ENCODE measurements at places on chromosomes 5 and 9. TPM values are rescaled to one million over a fixed set of nuclear protein-coding genes. Genes with fewer than 3 reads are reported as not detected.

DNA sequence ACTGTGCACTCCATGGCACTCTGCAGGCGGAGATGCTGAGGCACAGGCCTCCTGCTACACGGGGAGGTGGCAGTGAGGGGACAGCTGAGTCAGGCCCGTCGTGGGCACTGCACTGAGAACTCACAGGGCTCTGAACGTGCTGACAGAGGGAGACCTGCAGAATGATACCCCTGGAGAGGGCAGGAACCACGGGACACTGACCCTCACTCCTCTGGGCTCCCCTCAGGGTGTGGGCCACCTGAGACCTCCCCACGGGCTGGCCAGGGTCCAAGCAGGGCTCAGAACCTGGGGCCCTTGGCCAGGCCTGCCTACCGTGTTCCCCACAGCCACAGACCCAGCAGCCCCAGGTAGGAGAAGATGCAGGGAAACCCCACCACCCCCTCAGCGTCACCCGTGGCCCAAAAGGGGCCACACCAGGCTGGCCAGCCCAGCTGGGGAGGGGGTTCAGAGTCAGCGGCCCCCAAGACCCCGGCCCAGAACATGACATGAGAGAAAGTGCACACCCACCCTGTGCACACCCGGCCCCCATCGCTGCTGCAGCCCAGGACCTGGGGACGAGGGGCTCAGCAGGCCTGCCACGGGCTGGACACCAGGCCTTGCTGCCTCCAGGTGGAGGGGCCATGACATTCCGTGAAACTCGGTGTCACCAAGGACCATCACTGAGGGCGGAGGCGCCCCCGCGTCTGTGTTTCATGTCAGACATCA, 30.9 kb downstream of the GLT6D1 start:
- DNase-seq = no peak

The SLC27A6 gene
- total RNA-seq = 0.10 TPM

GRCh38 chr5:31415009-31415923, 116.6 kb downstream of the DROSHA start:
- no peak for DNase-seq

- no peak for DNase-seq
Observed at GRCh38 chr5:24385070-24385469, 259.7 kb downstream of the CDH10 start.

GRCh38 chr9:93138171-93138764, 4.2 kb upstream of the NINJ1 start:
- DNase-seq = no peak

The VCP gene
- total RNA-seq = 120 TPM

The UNC13B gene
- 1.2 TPM for total RNA-seq

- no peak for DNase-seq
Observed at GRCh38 chr5:132751444-132751843, 4.2 kb downstream of the CCNI2 start.

DNA sequence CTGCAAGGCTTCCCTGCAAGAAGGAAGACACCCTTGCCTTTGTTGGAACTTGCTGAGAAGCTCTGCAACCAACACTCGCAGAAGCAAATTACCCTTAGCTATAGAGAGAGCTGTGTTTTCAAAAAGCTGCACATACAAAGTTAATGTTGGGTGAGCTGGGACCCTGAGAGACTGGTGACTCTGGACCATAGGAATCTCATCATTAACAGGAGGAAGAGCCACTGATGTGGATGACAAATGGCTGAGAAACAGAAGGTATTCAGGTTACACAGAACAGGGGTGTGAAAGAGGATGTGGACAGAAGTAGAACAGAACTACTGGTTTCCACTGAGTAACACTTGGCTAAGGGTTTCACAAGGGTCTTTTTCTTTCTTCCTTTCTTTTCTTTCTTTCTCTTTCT, 493.5 kb downstream of the IRX1 start:
- DNase-seq = no peak

- no peak for DNase-seq
Observed at GRCh38 chr9:71223953-71224538, 102.6 kb upstream of the TRPM3 start.

DNA sequence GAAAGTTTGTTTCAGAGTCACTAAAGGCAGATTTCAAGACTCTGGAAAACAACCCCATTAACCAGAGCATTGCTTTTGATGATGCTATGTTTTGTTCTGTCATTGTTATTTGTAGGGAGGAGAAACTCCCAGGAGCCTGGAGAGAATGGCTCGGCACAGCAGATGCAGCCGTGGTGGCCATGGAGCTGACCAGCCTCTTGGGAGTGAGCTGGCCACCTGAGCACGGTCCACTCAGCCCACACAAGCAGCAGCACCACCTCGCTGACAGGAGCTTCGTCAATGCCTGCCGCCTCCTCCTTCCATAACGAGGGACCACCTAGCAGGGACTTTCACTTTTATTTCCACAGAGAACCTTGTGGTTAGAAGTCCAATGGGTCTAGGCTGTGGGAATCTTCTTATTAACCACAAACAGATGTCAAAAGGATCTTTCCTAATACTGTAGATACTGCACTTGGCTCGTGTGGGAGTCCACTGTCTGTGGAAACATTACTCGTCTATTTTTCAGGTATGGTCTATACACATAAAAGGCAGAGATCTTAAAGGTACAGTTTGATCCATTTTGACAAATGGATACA, 21.0 kb upstream of the SMIM32 start:
- DNase-seq = no peak

GRCh38 chr5:37867654-37868053, 27.8 kb upstream of the GDNF start:
- no peak for DNase-seq

All from MG63 (cell line).